NCI-H524 (cell line): ENCODE measurements at places on chromosomes 3 and 15.

- no peak for DNase-seq
Measured at GRCh38 chr3:85576697-85577200, 618.0 kb downstream of the CADM2 start.

DNA sequence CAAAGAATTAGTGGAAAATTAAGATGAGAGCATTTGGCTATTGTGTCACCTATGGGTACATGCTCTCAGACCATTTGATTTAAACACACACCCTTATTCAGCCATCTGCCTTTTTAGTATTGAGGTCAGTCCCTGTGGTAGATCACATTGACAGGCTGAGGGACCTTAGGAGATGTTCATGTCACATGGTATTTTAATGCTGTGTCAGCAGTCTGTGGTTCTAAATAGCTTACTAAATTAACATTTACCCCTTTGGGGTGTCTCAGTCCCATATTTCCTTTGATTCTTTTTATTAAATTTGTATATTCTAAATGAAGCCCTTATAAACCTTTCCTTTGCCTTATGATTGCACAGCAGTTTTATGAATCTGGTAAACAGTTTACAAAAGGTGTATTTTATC is 2.3 kb downstream of the RBM5 start:
- DNase-seq, result no peak

- DNase-seq, result no peak
Measured at GRCh38 chr3:189368384-189368783, 196.6 kb downstream of the TPRG1 start.

DNA sequence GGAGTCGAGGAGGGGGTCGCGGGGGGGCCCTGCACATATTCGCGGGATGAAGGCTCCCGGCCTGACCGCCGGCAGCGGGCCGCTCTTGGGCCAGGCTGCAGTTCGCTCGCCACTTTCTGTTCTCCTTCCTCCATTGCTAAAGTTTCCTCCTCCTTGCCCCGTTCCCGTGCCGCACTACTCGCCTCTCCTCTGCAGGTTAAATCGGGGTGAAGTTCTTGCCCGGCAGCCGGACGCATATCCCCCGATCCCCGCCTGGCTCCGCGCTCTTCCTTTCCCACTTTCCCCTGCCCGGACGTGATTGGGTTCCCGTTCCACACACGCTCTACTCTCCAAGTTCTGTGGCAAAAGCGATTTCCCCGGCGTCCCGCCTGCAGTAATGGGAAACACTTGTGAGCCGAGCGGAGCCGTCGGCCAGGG is 556 bp downstream of the CRYBG3 start:
- DNase-seq, result peak; percentile 52

- DNase-seq, result no peak
Measured at GRCh38 chr3:142931222-142931621, 32.3 kb downstream of the PAQR9 start.

DNA sequence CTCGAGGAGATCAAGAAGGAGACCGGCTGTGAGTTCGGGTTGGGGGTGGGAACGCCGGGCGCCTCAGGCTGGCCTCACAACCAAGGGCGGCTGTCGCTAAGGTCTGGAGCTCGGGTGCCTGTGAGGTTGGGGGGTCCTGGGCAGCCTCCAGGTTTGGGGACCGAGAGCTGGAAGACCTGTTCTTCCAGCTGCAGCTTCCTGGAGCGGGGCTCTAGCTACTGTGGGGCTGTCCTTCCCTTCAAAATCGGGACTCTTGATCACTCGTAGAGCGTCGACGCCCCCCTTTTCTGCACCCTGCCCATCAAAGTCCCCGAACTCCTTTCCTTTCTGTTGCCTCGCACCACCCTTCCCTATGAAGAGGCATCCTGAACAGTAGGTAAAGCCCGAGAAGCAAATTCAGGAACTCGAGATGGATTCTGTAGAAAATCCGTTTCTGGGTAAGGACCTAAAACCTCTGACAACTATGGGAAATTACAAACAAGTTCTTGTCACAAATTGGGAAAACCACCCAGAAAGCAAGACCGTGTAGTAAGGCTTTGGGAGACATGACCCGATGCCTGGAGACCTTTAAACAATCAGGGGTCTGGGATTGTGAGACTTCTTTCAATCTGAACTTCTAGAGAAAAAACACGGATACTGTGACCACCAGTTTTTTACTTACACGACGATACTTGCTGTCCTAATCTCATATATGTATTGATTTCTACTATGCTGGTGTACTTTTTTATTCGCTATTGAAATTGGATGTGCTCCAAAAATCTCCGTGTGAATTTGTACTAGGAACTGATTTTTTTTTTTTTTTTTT is 556 bp downstream of the CHP1 start:
- DNase-seq, result no peak

- DNase-seq, result no peak
Measured at GRCh38 chr15:87639305-87640011, 617.1 kb downstream of the NTRK3 start.

DNA sequence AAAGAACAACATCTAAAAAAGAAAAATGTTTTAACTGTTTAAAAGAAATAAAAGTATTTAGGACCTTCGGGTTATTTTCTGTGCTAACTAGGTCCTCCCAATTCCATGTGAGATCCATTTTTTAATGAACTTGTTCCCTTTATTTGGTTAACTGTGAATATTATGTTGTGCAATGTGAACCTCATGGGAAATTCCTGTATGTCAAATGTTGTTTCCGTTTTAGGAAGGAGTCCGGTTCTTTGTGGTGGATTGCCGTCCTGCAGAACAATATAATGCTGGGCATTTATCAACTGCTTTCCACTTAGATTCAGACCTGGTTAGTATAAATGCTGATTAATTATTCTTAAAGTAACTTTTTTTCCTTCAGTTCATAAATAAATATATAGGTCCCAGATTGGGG is 35.5 kb upstream of the NIT2 start:
- DNase-seq, result no peak

DNA sequence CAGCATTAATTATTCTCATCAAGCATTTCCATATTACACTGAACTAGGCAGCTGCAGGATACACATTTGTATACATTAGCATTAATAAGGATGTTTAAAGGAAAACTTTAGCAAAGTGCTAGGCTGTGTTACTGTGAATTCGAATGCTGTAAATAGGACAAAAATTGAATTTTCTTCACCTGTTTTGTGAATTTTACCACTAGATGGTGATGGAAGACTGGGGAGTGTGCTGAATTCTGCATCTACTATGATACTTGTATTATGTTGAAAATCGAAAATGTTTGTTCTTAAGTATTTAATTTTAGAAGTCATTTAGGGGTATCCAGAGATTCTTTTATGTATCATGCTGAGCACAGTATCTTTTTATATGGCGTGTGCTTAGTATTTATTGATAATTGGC is 12.3 kb upstream of the P2RY14 start:
- DNase-seq, result peak; percentile 36

- no peak for DNase-seq
Measured at GRCh38 chr3:23808525-23808924, 2.8 kb downstream of the UBE2E1 start.

GRCh38 chr15:85828126-85828525 is 33.4 kb upstream of the KLHL25 start:
- DNase-seq, result peak; percentile 19

DNA sequence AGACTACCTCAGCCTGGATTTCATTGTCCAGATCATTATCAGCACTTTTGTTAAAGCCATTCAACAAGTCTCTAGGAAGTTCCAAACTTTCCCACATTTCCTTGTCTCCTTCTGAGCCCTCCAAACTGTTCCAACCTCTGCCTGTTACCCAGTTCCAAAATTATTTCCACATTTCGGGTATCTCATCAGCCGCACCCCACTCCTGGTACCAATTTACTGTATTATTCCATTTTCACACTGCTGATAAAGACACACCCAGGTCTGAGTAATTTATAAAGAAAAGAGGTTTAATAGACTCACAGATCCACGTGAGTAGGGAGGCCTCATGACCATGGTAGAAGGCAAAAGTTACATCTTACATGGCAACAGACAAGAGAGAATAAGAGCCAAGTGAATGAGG is 1198.3 kb upstream of the ALCAM start:
- DNase-seq, result no peak

DNA sequence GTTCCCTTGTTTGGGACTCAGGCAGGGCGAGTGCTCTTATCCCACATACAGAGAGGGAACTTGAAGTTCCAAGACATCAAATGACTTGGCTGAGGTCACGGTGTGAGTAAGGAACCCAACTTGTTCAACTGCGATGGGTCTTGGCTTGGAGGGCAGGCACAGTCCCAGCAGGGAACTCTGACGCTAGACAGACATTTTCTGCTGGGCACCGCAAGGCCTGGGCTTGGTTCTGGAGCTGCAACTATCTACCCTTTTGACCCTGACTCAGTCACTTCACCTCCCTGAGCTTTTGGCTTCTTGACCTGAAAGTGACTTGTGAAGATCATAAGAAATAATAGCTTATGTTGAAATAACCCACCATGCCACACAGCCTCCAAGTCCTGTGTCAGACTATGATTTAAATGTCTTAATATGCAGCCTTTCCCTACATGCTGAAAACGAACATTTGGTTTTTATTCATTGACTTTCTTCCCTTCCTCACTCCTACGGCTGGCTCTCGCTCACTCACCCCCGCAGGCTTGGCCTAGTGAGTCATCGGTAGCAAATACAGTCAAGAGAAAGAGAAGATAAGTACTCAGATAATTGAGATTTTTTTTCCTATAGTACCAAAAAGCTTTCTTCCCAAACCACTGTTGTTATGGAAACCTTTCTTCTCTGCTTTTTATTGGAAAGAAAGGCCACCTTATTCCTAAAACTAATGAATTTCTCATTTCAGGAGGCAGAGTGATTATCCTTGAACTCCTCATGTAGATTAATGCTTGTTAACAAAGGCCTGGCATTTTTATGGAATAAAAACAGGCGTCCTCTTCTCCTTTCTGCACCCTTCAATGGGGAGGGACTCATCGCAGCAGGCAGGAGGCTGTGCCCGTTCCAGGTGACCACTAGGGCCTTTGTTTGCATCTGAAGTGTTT is 178.4 kb downstream of the ATP10A start:
- DNase-seq, result no peak

DNA sequence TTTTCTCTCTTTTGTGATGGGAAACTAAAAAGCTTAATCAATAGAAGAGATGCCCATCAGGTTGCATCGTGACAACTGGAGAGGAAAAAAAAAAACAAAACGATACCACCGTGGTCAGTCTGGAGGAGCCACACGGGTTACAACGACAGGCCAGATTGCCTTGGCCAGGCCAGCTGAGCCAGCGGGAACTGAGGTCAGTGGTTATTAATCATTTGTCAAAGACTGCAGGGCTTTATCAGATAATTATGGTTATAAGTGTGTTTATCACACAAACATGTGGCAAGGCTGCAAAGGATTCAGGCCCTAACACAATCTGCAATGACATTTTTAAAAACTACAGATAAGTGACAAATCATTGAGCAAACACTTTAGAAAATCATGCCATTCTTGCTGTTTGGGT is 135.0 kb upstream of the FAM3D start:
- no peak for DNase-seq

GRCh38 chr3:15010664-15011063 is 54.5 kb downstream of the MRPS25 start:
- DNase-seq, result no peak

DNA sequence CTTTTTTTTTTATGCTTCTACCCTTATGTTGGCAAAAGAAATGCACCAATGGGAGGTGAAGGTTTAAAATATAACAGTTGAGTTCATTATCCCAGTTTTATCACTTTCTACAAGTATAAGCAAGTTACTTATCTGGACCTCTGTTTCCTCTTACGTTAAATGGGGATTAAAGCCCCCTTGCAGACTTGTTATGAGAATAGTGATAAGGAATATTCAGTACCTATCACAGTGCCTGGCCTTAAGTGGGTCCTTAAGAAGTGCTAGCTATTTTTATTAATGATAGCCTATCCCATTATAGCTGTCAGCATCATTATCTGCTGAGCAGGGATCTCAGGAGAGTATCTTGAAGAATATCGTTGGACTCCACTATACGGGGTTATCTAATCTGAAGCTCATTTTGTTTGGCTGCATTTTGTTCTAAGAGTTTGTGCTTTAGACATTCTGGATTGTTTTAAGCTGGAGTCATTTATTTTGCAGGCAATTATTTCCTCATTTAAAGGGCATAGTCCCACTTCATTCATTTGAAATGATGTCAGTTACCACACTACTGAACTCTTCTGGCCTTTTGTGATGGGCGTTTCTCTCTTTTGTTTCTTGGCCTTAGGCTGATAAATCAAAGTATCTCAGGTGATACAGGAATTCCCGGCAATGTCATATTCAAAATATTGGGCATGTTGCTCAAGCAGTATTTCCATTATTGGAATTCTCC is 28.8 kb downstream of the RAB8B start:
- DNase-seq, result no peak

GRCh38 chr3:12252889-12253288 is 36.0 kb upstream of the PPARG start:
- DNase-seq, result no peak
